Activated CD4-positive, CD25-positive, alpha-beta regulatory T cell treated with anti-CD3 and anti-CD28 coated beads, Interleukin-2, amount 50 U/mL, for 16 hours (primary cell): ENCODE measurements at places on chromosomes 2 and 18.

GRCh38 chr2:99881901-99882591 is 260.3 kb downstream of the AFF3 start:
- DNase-seq: no peak

DNA sequence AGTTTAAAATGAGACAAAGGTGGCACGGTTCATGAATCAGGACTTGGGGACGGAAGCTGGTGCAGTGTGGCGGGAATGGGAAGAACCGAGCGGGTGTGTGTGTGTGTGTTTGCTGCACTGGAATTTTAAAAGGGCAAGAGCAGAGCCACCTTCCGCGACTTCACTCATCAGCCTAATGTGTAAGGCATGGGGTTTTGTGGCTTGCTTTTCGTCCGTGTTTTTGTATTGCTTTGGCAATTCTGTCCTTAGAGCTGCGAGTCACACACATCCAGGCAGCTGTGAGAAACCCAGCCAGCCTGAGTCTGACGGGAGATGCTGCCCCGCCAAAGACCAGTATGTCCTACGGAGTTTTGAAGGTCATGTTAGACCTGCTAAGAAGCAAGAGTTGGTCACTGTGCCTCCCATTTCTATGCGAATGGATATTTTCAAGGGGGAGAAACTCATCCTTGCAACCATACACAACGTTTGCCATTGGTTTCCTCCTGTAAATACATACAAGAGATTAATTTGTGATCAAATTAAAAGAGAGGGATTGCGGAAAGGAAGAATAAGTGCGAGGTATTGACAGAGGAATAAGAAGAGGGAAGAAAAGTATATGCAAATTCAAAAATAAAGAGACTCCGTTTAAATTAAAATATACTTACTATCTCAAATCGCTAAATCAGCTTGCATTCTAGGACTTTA is 665 bp upstream of the CACNB4 start:
- no peak for DNase-seq

GRCh38 chr2:38873763-38874162 is 2.0 kb downstream of the DHX57 start:
- DNase-seq: no peak

- DNase-seq: no peak
These were observed 234.7 kb downstream of the HRH4 start for GRCh38 chr18:24695168-24695567.

- DNase-seq: no peak
These were observed 353.6 kb upstream of the FSIP2 start for GRCh38 chr2:185384822-185385560.

DNA sequence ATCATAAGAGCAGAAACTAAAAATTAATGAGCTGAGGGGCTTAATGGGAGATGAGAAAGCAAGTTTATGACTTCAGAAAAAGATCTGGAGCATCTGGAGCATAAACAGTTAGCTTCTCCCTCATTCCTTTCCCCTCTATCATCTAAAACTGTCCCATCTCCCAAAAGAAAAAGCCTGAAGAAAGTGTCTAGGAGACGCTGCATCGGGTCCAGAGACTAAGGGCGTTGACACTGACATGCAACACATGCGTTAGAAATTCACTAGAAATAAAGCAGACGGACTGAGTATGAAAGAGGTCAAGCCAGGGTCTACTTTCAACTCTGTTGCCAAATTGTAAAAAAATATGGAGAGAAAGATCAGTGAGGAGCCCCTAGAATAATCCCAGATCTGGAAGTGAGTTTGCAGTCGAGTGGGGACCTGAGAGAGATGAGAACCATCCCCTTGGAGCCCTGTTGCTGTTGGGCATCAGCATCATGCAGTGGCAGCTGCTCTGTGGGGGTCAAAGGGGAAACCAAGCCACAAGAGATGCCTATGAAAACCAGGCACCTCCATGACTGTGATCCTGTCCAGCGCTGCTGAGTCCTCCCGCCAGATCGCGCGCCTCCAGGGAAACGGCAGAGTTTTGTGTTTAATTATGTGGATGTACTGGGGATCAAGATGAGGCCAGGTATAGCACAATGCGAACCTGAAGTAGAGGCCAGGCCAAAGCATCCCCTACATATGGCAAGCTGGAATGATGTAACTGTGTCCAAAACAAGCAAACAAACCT is 13.9 kb downstream of the ANTXR1 start:
- DNase-seq: no peak

DNA sequence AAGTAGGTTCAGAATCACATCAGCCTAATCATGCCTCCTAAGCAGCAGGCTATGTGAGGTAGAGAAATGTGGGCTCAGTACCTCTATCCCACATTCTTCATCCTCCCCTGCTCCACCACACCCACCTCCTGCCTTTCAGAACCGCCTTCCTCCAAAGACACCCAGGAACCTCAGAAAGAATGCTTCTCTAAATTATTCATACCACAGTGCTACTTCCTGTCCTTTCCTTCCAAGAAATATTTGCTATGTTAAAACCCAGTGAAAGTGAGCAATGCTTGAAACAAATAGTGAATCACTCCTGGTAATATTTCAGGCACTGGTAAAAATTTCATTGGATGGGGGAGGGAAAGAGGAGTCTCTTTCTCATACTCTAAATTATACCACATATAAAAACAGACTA is 24.0 kb upstream of the CREB1 start:
- no peak for DNase-seq

DNA sequence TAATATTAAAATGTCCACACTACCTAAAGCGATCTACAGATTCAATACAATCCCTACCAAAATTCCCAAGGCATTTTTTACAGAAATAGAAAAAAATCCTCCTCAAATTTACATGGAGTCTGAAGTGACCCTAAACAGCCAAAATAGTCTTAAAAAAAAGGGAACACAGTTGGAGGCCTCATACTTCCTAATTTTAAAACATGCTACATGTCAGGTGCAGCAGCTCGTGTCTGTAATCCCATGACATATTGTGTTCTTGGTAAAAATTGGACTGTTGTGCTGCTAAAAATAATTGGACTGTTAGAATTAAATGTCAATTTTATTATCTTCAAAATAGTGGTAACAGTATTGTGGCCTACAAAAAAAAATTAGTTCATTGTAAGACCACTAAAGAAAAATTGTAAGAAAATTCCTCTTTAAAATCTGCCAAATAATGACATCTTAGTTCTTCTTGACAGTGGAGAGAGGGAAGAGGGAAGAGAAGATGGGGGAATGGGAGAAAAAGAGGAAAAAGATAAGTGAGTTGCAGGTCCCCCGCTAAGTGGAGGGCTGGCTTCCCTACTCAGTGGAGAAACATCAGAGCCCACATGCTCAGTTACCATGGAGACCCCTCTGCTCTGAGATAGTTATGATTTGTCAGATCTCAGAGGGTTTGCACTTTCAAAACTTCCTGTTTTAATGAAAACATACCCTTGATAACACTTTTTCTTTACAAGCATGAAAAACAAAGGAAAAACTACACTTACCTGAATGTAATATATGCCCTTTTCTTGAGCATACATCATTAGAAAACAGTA is 46.5 kb downstream of the UNC50 start:
- DNase-seq: no peak

DNA sequence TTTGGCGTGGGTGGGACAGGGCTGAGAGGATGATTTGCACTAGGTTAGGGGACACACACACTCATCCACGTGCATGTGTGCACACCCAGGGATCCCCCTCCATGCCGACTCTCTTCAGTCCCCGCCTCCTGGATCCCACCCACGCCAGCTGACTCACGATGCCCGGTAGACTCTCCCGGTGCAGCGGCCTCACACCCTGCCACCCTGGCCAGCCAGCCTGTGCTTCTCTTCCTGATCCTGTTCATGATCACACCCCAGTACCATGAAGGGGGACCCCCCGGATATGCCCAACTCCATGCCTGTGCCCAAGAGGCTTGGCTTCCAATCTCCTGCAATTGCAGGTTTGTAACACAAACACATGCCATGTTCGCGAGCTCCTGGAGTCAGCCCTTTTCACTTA is 157.8 kb upstream of the HDAC4 start:
- no peak for DNase-seq

DNA sequence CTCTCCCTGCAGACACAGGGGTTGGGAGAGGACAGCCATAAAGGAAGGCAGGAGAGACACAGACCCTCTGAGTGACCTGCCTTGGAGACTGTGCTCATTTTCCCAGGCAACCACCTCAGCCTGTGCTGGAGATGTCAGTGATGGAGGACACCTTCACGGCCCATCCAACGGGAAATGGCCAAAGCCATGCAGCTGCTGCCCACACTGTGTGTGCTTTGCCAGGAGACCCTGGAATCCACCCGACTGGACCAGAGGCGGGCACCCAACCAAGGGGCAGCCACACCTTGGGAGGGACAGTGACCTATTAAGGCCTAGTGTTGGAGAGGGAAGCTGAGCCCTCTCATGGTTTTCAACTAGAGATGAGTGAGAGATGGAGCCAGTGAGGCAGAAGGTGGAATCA is 192.5 kb downstream of the SMAD2 start:
- no peak for DNase-seq
